T-helper 1 cell (primary cell): ENCODE measurements at places on chromosomes 3 and 15.

DNA sequence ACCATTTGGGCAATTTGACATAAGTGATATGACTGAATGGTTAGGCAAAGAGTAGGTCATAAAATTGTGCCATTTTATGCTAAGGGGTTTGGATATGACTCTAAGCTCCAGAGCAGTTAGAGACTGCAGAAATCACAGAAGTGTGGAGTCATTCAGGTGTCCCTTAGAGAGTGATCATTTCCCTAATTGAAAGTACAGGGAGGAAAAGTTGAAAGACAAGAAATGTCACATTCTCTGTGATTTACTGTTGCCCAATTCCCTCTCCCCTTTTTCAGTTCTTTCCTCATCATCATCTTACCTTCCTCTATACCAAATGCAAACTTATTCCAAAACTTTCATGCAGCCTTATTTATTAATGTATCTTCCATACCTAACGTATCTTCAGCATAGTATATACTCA, 2.7 kb upstream of the GOLGB1 start:
- DNase-seq: no peak

DNA sequence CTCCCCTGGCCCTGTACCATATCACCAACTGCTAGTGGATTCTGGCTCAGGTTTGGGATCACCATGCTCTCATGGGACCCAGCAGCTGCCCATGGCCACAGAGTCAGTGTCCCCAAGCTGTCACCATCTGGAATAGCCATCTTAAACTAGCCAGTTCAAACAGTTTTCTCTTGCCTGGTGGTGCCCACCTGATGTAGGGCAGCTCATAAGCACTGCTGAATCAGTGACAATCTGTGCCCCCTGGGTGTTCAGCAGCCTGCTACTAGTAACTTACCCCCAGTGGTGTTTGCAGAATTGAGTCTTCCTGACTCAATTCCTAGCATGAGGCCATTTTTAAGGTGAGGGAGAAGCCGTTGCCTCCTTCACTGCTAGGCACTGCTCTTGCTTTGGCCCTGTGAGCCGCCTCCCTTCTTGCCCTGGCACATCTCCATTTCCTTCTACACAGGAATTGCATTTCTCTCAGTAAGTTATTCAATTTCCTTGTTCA, 7.9 kb downstream of the RPSA start:
- no peak for DNase-seq

DNA sequence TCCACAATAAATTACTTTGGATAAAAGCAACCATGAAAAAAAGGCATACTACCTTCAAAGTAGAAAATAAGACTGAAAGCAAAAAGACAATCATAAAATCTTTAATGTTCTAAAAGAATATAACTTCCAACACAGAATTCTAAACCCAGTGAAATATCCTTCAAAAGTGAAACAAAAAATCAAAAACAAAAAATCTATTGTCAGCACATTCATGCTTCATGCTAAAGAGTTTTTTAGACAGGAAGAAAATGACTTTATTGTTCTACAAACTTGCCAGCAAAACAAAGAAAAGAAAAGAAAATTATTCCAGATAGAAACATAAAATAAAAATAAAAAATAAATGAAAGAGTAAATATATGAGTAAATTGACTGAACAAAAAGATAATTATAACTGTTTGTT, 134.9 kb downstream of the EFHB start:
- DNase-seq: no peak

GRCh38 chr3:170205302-170205701, 16.9 kb upstream of the PRKCI start:
- no peak for DNase-seq

GRCh38 chr15:31159837-31160236, 58.3 kb upstream of the TRPM1 start:
- DNase-seq: no peak

DNA sequence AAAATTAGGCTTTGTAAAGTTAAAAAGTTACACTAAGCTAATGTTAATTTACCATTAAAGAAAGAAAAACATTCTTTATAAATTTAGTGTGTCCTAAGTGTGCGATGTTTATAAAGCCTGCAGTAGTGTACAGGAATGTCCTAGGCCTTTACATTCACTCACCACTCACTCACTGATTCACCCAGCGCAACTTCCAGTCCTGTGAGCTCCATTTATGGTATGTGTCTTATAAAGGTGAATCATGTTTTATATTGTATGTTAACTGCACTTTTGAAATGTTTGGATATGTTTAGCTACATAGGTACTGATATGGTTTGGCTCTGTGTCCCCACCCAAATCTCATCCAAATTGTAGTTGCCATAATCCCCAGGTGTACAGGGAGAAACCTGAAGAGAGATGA, 549.7 kb upstream of the EPHA6 start:
- no peak for DNase-seq

- DNase-seq: no peak
Observed at GRCh38 chr3:96813820-96814650, at the start of gene EPHA6. Gene EPHA6, plus strand, starts transcription at chr3:96814594.

DNA sequence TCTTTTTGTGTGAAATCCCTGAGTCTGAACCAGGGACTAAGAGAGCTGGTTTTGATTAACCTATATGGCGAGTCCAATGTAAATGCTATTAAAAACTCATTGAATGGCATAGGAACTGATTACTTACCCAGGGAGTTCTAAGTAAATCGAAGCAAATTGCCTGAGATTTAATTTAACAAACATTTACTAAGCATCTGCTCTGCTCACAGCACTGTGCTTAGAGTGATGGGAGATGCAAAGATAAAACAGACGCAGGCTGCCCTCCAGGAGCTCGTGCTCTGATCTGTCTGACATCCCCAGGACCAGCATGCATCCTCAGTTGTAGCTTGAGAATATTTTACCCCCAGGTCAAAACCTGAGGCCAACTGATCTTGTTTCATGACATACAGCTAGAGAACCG, 247.9 kb downstream of the NR2F2 start:
- DNase-seq: no peak

DNA sequence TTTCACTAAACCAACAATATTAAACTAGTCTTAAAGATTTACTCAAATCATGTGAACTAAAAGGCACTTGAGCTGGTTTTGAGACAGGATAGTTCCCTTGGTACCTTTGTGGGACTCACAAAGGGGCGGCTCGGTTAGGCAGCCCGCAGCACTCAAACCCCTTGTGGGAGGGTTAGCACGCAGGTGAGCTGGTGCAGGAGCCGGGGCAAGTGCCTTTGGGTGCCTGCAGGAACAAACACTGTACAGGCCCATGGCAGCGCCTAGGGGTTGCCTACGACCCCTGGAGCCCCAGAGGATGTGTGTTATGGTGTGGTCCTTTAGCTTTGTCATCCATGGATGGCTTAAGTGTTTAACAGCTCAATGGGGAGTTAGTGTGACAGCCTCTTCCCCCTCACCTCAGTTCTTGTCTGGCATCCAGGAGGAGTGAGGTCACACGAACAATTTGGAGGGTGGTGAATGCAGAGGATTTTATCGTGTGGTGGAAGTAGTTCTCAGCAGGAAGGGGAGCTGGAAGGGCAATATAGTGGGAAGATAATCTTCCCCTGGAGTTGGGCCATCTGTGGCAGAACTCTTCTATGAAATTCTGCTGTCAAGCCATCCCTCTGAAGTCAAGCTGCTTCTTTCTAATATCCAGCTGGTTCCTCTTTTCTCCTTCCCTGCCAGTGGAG, 470.9 kb downstream of the RBMS3 start:
- no peak for DNase-seq

DNA sequence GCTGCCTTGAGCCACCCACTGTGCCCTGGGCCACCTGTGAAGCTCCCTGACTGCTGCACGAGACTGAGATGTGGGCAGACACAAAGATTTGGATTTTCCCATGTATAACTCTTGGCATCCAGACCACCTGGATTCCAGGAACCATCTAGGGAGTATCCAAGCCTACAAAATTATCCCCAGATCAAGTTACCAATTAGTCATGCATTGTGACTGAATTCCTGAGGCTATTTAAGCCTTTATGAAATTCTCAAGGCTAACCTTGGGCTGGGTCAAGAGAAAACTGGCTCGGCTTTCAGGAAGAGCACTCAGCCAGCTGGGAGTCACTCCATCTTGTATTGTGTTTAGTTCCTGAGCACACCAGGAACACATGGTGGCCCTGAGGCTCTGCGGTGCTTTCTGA, 13.3 kb upstream of the ATP13A5 start:
- no peak for DNase-seq

- no peak for DNase-seq
Observed at GRCh38 chr3:168241156-168241555, 145.4 kb upstream of the GOLIM4 start.

DNA sequence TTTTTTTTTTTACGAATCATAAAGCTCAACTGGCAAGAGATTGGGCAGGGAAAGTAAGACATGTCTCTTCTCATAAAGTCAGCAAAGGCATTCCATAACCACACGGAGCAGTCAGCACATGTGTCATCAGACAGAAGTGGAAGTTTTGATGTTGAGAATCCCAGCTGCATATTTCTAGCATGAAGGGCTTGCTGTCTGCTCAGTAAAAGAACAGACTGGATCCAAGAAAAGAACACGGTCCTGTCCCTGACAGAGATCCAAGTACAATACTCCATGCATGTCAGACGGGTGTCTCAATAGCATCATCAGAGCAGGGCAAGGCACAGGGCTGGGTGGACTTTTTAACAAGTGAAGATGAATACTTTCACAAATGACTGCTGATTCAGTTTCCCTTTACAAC, 38.2 kb downstream of the ABI3BP start:
- DNase-seq: no peak

DNA sequence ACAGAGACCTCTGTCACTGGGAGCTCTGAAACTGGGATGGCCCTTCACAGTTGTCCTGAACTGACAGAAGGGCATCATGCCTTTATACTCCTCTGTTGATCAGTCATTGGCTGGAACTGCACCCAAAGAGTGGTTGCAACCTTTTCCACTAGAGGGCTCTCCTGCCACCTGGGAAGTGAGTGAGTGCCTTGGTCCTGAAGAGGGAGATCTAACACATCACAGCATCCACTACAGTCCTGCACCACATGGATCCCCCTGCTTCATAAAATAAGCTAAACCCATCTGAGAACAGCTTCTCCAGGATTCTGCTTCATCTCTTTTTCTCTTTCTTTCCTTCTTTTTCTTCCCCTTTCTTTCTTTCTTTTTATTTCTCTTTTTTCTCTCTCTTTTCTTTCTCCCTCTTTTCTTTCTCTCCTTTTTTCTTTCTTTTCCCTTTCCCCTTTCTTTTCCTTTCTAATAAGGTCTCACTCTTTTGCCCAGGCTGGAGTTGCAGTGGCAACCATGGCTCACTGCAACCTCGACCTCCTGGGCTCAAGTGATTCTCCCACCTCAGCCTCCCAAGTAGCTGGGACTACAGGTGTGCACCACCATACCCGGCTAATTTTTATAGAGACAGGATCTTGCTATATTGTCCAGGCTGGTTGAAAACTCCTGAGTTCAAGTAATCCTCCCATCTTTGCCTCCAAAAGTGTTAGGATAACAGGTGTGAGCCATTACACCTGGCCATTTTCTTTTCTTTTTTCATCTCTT, 42.8 kb upstream of the RAF1 start:
- DNase-seq: peak; percentile 21

- no peak for DNase-seq
Observed at GRCh38 chr3:59878038-59878427, 828.2 kb upstream of the CFAP20DC start.

GRCh38 chr3:157844800-157845565, 261.2 kb downstream of the SHOX2 start:
- DNase-seq: no peak

DNA sequence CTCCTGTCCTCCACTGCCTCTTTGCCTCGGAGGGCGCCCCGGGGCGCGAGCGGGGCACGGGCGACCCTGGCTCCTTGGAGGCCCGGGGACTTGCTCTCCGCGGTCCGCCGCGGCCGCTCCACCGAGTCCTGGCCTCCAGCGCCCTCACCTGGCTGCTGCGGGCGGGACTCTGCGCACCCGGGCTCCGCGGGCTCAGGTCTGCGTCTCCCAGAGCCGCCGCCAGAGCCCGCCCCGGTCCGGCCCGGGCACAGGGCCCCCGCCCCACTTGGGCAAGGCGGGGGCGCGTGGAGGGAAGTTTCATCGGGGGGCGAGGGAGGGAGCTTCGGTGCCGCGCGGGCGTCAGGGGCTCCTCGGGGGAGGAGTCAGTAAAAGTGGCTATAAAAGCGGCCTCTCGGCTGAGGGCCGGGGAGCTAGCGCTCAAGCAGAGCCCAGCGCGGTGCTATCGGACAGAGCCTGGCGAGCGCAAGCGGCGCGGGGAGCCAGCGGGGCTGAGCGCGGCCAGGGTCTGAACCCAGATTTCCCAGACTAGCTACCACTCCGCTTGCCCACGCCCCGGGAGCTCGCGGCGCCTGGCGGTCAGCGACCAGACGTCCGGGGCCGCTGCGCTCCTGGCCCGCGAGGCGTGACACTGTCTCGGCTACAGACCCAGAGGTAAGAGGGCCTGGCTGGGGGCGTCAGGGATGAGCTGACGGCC, at the start of gene CEMIP:
Gene CEMIP, plus strand, starts transcription at position 407 of the 694 bp plus-strand sequence. CDS start 94,510 bp downstream, outside the sequence.
- peak; percentile 49 for DNase-seq

DNA sequence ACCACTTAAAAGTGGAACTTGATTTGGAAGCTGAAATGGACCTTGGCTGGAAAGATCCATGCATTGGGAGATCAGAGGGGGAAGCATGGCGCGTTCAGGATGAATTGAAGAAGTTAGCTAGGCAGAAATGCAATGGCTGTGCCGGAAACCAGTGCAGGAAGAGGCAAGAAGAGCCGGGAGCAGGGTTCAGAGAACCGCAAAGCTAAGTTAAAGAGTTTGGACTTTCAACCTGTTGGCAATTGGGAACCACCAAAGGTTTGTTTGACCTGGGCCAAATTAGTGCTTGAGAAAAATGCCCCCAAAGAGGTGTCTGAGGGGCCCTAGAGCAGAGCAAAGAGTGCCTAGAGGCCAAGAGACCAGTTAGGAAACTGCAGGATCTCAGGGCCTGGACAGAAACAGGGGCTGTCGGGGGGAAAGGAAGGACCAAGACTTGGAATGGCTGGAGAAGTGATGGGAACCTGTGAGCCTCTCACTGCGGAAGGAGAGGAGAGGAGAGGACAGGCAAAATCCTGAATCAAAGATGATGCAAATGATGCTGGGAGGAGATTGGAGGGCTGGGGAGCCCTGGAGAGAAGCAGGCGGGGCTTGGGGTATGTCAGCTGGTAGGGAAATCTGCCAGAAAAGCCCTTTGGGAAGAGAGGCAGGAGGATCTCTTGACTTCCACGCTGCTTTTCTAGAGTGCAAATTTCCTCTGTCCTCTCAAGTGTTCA, 49.3 kb downstream of the FAM174B start:
- DNase-seq: no peak

- DNase-seq: no peak
Observed at GRCh38 chr3:108951820-108952501, 1.7 kb downstream of the GUCA1C start.

DNA sequence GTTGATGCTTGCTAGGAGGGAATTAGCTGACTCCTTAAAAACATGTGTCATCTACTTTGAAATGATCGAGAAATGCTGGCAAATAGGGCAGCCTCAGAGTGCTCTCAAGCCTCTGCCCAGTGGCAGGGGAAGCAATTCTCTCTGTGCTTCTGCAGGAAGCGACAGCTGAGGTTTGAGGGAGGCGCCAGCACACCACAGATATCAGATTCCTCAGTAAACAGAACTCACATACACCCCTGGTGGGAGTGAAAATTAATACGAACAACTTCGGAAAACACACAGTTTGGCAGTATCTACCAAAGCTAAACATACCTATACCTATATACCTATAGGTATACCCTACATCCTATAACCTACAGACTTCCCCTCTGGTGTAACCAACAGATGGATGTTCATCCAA, 61.3 kb downstream of the NSMCE3 start:
- DNase-seq: no peak

GRCh38 chr3:9056581-9056980, 93.3 kb upstream of the RAD18 start:
- DNase-seq: no peak

GRCh38 chr15:79168922-79169456, 78.4 kb upstream of the RASGRF1 start:
- DNase-seq: no peak
